Mammary epithelial cell (primary cell): ENCODE measurements at places on chromosomes 3 and 15.

DNA sequence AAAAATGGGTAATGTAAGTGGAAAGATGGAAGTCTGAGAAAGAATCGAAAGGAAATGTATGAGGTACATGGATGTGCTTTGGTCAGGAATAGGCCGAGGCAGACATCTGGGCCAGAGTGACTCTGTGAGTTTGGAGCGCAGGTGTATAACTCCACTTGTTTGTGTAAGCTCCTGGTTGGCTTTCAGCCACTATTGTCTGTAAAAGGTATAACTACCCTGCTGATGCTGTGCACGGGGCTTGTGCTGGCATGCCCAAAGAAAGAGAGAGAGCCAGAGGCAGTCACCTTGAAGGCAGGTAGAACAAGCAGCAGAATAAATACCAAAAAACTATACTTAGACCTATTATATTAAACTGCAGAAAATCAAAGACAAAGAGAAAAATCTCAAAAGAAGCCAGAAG, 32.7 kb upstream of the CD96 start:
- peak; percentile 84 for DNase-seq

DNA sequence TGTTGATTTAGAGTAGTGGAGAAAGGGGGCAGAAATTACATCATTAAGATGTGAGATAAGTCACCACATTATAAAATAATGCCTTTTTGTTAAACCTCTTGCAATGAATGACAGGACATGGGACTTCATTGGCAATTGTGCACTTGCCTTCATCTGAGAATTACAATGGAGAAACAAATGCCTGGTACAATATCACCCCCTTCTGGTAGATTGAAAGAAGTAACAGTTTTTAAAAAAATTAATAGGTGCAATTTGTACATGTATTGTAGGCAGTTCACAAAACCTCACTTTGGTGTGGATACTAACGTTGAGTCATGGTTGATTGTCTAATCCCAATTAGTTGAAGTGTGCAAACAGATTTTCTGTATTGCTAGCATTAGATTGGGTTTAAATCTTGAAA, 4.6 kb upstream of the P2RY14 start:
- peak; percentile 42 for DNase-seq

GRCh38 chr15:91947683-91948608, 94.4 kb downstream of the SLCO3A1 start:
- peak; percentile 95 for DNase-seq

- DNase-seq = no peak
These were observed 5.0 kb upstream of the SGO1 start for GRCh38 chr3:20190991-20191390.

GRCh38 chr15:23686466-23687142, 501 bp downstream of the NDN start:
- DNase-seq = no peak

DNA sequence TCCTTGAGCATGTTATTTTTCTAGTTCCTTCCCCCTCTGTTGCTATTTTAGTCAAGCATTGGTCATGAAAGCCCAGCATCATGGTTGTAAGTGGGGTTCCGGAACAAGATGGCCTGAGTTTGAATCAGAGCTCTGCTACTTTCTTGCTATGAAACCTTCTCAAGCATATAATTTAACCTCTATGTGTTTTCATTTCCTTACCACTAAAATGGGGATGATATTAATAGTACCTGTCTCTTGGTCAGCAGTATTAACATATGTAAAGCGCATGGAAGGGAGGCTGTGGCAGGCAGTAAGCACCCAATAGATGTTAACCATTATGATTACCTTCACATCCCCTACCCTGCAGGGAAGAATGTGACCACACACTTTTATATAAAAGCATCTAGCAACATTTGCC, 14.3 kb upstream of the SPRED1 start:
- no peak for DNase-seq

DNA sequence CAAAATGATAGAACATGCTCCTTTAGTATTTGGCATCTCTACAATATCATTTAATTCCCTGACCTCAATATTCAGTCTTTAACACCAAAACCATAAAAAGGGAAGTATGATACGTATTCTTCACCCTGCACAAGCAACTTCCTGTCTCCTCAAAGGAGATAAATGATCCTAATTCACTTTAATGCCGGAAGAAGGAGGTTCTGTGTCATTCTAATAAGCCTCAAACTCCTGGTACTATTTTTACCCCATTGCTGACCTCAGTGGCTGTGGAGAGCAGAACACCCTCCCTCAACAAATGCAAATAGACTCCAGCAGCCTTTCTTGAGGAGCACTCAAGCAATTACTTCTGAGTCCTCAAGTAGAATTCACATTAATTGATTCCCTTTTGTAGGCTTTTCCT, 173.3 kb downstream of the TMEM108 start:
- DNase-seq = no peak

DNA sequence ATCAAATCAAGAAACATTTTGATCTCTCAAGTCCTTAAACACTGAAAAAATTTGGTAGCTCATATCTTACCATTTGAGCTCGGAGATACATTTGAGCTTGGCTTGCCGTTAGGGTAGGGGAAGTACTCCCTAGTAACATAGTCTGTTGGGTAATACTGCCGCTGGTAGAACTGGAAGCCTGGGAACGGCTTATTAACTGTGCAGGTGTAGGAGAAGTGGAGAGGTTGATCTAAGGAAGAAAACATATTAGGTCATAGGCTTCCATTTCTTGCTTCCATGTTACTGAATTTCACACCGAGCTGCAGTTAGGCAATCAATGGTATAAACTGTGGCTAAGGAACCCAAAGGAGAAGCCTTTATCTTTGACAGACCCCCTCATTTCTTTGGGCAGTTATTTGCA, 32.5 kb downstream of the PHC3 start:
- DNase-seq = no peak

GRCh38 chr15:89399238-89400115, 64.9 kb upstream of the POLG start:
- DNase-seq = no peak

GRCh38 chr3:82505079-82505756, 743.8 kb upstream of the GBE1 start:
- DNase-seq = no peak

DNA sequence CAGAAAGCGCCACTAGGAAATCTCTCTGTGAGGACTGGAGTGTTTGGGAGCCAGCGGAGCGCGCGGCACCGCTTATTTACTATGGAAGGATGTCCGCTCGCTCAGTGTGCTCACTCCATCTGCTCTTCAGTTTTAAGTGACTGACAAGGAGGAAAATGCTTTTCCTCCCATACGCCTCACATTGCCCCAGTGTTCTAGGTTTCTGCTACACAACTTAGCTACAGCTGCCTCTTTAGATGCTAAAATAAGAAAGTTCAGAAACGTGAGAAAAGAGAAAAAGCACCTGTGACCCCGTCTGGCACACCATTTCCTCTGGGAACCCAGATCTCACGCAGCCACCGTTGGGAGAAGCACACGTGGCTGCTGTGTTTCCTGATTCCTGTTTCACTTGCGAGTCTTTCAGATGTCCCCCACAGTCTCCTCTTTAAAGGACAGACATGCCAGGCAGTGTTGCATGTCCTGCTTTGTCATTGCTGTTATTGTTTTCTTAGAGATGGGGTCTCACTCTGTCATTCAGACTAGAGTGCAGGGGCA, 11.7 kb upstream of the MUSTN1 start:
- no peak for DNase-seq

DNA sequence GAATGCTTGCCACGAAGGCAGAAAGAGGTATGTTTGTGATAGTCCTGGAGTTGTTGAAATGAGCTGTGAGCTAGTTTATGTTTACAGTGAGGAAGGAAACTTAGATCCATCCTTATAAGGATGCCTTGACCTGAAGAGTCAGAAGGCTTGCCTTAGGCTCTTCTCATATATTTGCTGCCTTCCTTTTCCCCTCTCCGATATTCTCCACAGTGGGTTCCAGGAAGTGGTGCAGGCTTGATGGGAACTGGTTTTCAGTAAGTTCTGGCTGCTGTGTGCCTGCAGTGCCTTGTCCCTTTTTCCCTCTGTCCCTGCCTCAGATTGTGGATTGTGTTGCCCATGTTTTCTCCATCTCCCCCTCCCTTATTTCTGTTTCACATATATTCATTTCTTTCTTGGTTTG, 287.3 kb upstream of the UBE2E1 start:
- no peak for DNase-seq

DNA sequence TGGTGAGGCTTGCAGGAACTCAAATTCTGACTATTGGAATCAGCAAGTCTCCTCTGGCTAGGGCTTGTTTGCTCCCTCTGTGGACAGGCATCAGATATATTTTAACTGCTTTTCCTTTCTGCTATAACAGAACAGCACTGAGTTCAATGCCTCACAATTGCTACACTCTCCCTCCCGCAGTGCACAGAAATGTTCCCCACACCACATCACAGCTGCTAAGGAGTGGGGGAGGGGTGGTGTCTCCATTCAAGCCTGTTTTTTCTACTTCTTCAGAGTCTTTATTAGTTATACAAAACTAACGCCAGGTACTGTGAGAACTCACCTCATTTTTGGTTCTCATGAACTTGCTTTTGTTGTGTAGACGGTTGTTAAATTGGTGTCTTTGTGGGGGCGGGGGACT, 68.5 kb downstream of the BCHE start:
- no peak for DNase-seq

DNA sequence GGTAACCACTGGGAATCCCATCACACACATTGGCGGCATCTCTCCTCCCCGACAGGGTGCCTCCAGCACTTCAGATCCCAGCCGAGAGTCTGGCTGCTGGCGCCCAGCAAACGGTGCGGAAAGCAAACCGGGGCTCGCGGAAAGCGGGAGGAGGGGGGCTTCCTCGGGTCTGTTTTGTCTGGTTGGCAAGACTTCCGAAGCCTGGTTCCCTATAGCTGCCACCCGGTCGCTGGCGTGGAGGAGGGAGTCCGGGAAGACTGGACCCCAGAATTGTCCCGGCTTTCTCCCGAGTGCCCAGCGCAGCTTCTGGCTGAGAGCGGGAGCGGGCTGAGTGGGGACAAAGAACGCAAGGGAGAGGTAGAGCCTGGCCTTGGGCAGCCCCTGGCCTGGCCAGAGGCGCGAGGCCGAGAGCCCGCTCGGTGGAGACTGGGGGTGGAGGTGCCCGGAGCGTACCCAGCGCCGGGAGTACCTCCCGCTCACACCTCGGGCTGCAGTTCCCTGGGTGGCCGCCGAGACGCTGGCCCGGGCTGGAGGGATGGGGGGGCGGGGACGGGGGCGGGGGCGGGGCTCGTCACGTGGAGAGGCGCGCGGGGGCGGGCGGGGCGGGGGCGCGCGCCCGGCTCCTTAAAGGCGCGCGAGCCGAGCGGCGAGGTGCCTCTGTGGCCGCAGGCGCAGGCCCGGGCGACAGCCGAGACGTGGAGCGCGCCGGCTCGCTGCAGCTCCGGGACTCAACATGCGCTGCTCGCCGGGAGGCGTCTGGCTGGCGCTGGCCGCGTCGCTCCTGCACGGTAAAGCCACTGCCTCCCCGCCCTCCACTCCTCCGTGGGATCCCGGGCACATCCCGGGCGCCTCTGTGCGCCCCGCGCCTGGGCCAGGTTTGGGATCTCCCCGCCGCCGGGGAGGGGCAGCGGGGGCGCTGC, at the start of gene CHRNA7:
Gene CHRNA7 (plus strand): TSS at position 654 of the 920 bp plus-strand sequence. CDS start 80 bp downstream, at position 734.
- DNase-seq = peak; percentile 15

DNA sequence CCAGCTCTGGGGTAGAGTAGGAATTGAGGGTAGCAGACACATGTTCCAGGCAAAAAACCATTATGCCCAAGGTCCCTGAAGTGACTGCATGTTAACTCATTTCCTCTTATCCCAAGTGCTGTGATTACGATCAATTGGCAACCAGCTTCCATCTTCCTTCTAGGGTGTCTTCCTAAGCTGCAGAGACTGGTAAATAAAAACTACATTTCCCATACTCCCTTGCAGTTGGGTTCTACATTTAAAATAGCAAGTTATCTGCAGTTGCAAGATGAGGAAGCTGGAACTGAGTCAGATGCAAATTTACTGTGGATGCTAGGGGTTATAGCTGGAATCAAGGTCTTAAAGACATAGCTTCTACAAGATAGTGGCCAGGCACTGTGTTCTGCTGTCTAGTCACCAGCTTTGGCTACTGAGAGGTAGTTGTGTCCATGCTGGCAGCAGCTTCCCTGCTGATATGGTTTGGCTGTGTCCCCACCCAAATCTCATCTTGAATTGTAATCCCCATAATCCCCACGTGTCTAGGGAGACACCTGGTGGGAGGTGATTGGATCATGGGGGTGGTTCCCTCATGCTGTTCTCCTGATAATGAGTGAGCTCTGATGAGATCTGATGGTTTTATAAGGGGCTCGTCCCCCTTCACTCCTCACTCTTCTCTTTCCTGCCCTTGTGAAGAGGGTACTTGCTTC, 51.3 kb upstream of the FBN1 start:
- DNase-seq = no peak

- peak; percentile 68 for DNase-seq
These were observed at the start of gene CEMIP for GRCh38 chr15:80778964-80779657. TSS of gene CEMIP (plus strand) at chr15:80779370. CDS start at chr15:80873880, 94,510 bp downstream.

DNA sequence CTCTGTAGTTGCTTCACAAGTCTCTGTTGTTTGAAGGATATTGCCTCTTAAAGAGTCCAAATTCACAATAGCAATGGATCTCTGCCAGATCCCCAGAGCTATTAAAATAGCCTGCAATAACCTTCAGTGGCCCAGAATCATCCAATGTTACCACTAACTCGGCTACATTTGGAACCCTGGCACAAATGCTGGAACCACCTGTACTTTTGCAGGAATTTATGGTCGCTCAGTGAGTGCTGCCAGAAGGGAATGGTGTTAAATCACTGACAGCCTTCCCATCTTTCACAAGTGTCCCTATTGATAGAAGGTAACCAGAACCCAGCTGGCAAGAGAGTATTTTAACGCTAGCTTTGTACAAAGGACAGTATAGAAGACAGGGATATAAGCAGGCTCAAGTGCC, 298.8 kb upstream of the PLSCR5 start:
- DNase-seq = no peak

DNA sequence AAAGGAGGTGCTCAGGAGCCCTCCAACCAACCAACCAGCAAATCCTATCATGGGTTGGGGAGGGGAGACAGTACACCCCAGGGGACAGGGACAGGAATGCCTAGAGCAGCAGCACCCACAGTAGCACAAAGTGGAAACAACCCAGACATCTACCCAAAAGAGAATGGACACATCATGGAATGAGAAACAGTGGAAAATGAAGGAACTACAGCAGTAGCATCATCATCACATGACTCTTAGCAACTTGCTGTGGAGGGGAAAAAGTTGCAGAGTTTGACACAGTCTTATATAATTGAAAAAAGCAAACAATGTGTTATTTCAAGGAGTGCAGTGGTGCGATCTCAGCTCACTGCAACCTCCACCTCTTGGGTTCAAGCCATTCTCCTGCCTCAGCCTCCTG, 11.0 kb downstream of the C3orf22 start:
- no peak for DNase-seq

DNA sequence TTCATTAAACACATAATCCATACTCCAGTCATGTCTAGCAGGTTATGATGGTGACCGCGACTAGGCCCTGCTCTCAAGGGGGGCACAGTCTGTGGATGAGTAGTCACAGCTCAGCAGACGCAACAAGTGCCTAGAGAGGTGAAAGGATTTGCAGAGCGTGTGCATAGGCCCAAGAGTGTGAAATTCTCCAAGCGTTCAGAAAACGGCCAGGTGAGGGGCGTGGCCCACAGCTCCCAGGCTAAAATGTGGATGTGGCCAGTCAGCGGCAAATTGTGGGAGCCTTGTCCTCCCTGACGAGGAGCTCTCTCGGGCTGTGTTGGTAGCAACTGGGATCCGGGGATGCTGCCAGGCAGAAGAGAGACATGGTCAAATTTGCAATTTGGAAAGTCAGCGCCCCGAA, 46.4 kb upstream of the TSEN2 start:
- DNase-seq = no peak

- peak; percentile 68 for DNase-seq
These were observed 36.6 kb downstream of the ATP6V1A start for GRCh38 chr3:113783463-113783862.

GRCh38 chr3:43254125-43254524, 32.2 kb upstream of the SNRK start:
- no peak for DNase-seq
